GM13977 (cell line): ENCODE measurements at places on chromosomes 5 and 9.

DNA sequence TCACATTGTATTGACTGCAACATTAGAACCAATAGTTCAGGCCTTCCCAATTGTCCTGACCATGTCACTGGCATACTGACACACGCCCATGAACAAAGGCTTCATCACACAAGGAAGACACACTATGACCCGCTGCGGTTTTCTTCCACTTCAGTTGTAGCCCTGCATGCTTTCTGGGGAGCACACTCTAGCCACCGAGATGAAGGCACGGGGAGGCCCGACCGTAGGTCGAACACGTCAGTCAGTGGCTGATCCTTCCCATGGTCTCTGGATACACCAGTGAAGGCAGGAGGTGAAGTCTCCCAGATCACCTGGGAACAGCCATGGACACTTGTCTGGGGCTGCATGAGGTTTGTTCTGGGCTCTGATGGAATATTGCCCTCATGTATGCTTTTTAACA is 224.7 kb downstream of the FSTL4 start:
- DNase-seq = no peak

DNA sequence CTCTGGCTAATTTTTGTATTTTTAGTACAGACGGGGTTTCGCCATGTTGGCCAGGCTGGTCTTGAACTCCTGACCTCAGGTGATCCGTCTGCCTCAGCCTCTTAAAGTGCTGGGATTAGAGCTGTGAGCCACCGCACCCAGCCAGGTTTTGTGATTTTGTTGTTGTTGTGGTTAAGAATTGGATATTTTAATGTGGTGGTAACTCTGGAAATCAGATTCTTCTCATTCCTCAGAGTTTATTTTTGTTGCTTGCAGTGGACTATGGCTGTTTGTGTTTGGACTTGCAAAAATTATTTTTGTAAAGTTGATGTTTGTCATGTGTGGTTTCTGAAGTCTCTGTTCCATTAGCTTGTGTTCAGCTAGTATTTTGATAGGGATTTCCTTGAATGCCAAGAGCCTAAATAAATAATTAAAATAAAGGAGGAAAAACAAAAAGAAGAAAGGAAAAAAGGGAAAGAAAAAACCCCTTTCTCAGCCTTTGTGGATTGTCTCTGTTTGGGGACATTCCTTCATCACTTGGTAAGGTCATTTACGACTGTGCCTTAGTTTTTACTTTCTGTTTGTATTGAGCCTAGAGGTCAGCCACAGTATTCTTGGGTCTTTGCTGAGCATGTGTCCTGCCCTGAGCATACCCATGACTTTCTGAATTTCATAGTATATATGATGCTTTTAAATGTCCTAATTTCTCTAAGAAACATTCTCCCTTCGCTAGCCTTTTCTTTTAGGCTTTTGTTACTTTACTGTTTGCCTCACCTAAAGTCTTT is 37.3 kb downstream of the PBX3 start:
- DNase-seq = no peak

DNA sequence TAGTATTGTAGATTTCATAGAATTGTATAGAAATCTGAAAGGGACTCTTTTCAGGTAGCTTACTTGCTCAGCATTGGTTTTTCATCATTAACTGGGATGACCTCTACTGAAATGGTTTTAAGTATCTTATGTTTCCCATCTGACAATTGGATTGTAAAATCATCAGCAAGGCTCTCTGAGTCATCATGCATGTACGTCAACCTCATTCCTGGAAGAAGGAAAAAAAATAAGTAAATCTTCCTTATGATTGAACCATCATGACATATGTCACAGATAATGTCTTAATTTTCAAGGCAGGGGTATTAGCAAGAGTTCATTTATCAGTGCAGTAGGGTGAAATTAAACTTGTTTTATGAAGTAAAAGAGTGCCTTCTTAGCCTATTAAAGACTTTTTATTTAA is 74.9 kb upstream of the CER1 start:
- DNase-seq = no peak

DNA sequence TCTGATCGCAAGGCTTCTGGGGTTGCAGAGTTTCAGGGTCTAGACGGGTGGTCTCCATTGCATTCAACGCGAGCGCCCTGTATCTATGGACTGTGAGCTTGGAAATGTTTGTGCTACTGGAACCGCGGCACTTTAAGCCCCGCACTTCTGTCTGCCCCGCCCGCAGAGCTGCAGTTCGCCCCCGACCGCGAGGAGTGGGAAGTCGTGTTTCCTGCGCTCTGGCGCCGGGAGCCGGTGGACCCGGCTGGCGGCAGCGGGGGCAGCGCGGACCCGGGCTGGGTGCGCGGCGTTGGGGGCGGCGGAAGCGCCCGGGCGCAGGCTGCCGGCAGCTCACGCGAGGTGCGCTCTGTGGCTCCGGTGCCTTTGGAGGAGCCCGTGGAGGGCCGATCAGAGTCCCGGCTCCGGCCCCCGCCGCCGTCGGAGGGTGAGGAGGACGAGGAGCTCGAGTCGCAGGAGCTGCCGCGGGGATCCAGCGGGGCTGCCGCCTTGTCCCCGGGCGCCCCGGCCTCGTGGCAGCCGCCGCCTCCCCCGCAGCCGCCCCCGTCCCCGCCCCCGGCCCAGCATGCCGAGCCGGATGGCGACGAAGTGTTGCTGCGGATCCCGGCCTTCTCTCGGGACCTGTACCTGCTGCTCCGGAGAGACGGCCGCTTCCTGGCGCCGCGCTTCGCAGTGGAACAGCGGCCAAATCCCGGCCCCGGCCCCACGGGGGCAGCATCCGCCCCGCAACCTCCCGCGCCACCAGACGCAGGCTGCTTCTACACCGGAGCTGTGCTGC is 1.0 kb downstream of the ADAMTS19 start:
- DNase-seq = peak; percentile 49

DNA sequence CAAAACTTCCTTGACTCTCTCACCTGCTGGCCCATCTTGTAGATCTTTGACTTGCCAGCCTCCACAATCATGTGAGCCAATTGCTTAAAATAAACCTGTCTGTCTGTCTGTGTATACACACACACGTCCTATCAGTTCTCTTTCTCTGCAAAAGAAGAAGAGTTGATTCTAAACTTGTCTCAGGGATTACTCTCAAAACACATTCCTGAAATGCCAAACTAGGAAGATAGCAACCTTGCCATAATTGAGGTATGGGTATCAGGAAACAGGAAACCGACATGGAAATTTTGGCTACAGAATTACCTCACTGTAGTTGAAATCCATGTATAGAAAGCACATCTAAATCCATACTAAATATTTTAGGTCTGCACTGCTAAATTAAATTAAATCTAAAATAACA is 483.4 kb downstream of the PLK2 start:
- no peak for DNase-seq

DNA sequence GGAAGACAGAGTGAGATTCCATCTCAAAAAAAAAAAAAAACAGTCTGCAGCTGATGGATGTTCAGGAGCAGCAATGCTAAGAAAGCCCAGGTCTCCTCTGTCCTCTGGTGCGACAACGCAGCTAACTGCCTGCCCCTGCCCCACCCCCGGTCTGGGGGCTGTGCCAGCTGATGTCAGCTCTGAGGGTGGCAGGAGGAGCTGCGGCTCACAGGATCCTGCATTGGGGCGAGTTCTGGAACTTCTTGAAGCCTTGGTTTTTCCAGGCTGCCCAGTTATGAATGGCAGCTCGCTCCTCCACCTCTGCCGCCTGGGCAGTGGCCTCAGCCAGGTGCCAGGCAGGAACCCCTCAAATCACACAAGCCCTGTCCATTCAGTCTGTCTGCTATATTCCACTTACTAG is 113.5 kb downstream of the ROR2 start:
- DNase-seq = no peak

GRCh38 chr9:93235300-93235960 is 51.5 kb downstream of the WNK2 start:
- no peak for DNase-seq

DNA sequence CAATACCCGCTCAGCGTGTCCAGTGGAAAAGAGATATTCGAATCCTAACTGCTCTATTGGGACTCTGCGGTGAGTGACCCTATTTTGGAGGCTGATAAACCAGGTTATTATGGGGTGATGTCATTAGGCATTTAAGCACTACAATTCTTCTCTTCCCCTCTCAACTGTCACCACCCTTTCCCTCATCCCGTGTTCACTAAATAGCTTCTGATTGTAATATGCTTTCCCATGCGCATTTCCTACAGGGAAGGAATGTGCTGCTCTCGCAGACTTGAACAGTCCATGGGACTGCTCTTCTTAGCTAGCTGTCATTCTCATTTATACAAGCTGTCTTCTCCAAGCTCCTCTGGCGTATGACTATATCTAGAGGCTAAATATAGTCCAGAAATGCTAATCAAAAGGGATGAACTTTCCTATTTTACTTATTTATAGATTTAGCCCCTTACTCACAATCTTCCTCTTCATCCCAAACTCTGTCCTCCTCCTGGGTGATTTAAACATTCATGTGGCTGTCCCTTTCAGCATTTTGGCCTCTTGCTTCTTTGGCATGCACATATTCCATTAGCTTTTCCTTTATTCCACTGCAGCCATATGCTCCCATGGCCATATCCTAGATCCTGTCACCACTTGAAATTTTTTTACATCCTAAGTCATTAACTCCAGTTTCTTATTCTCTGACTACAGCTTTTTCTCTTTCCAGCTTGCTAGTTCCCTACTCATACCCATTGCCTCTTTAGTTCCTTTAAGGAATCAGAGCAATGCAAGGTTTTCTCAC is 39.6 kb upstream of the CSNK1G3 start:
- no peak for DNase-seq

- DNase-seq = no peak
These were observed 2.6 kb upstream of the SHB start for GRCh38 chr9:38071470-38072134.

- no peak for DNase-seq
These were observed 2.5 kb upstream of the NDFIP1 start for GRCh38 chr5:142106061-142106460.

- DNase-seq = no peak
These were observed 107.6 kb upstream of the RASGRF2 start for GRCh38 chr5:80852331-80853245.

GRCh38 chr5:96275051-96275450 is 158.0 kb downstream of the PCSK1 start:
- no peak for DNase-seq

GRCh38 chr5:1899201-1899600 is 16.5 kb upstream of the IRX4 start:
- DNase-seq = no peak

GRCh38 chr9:129888293-129889121 is 53.2 kb downstream of the USP20 start:
- peak; percentile 81 for DNase-seq

DNA sequence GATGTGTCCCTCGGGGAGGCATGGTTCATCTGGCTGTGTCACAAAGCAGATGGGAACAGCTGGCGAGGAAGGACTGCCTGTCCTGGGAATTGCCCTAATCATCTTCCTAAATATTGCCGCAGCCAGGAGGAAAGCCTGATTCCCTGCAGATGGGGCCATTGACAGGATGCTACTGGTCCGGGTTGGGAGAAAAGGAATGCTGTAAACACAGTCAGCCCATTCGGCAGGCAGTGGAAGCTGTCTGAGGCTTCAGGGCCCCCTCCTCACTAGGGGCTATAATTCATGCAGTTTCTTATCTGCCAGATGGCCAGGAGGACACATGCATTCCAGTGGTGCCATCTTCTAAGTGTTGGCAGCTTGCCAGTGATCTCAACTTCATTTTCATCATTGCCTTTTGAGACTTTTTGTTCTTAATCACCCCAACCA is 110.3 kb downstream of the KCNIP1 start:
- DNase-seq = no peak

DNA sequence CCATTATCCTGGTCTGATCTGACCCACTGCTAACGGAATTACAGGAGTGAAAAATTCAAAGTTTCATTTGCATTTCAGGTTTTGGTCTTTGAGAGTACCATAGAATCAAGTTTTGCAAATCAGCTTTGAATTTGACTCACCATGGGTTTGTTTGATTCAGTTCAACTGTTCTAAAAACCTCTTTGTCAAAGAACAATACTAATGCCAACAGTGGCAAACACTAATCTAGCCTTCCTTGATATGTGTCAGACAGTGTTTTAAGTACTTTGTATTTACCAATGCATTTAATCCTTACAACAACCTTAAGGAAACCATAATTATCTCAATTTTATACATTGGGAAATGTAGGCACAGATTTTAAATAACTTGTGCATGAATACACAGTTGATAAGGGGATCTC is 10.1 kb upstream of the FSD1L start:
- no peak for DNase-seq

DNA sequence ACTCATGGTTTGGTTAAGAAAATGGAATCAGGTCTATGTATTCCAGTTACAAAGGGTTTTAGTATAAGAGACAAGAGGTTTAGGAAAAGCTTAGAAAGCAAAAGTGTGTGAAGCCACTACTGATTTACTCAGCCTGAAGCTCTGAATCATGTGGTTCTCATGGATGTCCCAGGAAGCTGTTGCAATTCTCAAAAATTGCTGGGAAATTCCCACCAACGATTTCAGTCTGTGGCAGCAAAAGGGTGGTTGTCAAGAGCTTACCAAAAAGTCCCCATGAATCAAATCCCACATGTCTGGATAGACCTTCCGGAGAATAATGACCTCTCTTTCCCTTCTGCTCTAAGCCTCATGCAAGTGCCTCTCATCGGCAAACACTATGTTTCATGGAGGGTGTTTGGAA is 929.9 kb downstream of the TLE4 start:
- DNase-seq = no peak

DNA sequence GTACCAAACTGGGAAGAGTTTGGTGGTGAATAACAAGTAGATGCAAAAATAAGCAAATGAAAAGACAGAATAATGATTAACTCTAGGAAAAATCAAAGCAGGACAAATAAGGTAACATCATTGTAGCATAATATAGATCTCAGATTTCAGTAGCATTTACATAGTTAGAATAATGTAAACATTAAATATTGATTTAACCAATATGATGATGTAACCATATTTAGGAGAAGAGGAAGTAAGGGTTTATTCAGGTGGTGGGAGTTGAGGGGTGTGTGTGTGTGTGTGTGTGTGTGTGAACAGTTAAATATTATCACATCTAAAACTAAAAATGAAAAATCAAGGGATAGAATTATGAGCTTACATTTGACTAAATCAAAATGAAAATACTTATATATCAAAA is 143.4 kb downstream of the NPR3 start:
- no peak for DNase-seq

GRCh38 chr5:9954869-9955268 is 294.8 kb downstream of the ATPSCKMT start:
- no peak for DNase-seq

- no peak for DNase-seq
These were observed 162.9 kb downstream of the NTRK2 start for GRCh38 chr9:84832453-84832852.

DNA sequence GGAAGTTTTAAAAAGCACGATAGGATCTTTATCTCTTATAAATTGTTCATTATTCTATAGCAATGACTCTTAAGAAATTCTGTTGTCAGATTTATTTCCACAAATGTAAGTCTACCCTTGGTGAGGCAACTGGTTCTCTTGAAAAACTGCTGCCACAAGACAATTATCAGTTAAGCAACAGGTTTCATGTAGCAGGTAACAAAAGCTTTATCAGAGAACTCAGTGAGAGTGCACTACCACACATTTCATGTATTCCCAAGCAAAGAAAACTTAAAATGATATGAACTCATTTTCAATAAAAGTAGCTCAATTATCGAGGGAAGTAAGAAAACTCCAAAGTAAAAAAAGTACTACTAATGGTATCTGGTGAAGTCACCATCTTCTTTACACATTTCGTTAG is 9.4 kb downstream of the NR6A1 start:
- DNase-seq = no peak
